ENCODE measurements at places on chromosomes 2 and 18. TPM values are rescaled to one million over a fixed set of nuclear protein-coding genes. Genes with fewer than 3 reads are reported as not detected.

Gene KIF5C
- total RNA-seq = 7.0 TPM

Gene TMEM17
- 4.4 TPM for total RNA-seq

Gene LINC00305
- not detected for total RNA-seq

Gene CHRNG
- not detected for total RNA-seq

Gene SPAST
- total RNA-seq = 23.0 TPM

Gene ALK
- not detected for total RNA-seq

Gene GCG
- not detected for total RNA-seq

Gene LTBP1
- total RNA-seq = 39.5 TPM

- DNase-seq = no peak
Observed at GRCh38 chr2:165239230-165239629, at the start of gene SCN2A. SCN2A (plus strand) TSS chr2:165239414; CDS start chr2:165295824, 56,410 bp downstream.

- DNase-seq = no peak
Observed at GRCh38 chr18:12750076-12750714, 47.4 kb downstream of the PSMG2 start.

GRCh38 chr18:7871560-7872456 is 304.7 kb downstream of the PTPRM start:
- DNase-seq = no peak

- no peak for DNase-seq
Observed at GRCh38 chr2:203463266-203463678, 71.8 kb downstream of the RAPH1 start.

GRCh38 chr2:144541396-144541795 is 21.5 kb upstream of the ZEB2 start:
- DNase-seq = no peak

DNA sequence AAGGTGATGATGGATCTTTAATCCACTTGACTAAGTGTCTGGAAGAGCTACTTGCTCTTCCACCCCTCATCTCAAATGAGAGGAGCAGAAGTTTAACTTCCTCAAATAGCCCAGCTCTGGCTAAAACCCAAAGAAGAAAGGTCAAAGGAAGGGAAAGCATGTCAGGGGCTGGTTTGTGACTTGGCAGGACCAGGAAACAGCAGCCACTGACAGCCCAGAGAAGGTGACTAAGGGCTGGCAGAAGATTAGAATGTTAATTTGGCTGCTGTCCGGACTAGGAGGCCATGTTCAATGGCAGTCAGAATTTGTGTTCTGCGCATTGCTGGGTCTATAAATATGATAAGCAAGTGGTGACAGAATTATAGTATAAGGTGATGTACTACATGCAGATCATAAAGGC is 386.2 kb downstream of the SETBP1 start:
- no peak for DNase-seq

GRCh38 chr18:73670524-73670923 is 477.1 kb downstream of the FBXO15 start:
- DNase-seq = no peak

- DNase-seq = no peak
Observed at GRCh38 chr2:146259816-146260215, 1585.0 kb upstream of the ACVR2A start.

GRCh38 chr2:192098814-192099491 is 95.8 kb downstream of the TMEFF2 start:
- no peak for DNase-seq

DNA sequence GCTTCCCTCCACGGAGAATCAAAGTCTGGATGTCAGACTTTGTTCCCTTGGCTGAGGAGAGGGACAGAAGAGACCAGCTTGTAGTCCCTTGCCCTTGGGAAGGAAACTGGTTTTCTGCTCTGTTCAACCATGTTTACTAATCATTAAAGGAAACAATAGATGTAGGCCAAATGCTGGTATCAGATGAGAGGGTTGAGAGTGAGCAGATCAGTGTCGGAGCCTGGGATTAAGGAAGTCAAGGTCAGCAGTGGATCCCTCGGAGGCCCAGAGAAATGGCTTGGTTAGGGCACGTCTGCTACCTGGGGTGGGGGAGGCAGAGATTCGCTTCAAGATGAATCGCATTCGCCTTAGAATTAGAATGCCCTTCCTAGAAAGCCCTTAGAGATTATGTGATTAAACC is 109.1 kb downstream of the MYCN start:
- no peak for DNase-seq

- DNase-seq = no peak
Observed at GRCh38 chr2:43540021-43540779, 55.6 kb downstream of the THADA start.

- DNase-seq = no peak
Observed at GRCh38 chr2:241759067-241759807, 17.4 kb upstream of the GAL3ST2 start.

DNA sequence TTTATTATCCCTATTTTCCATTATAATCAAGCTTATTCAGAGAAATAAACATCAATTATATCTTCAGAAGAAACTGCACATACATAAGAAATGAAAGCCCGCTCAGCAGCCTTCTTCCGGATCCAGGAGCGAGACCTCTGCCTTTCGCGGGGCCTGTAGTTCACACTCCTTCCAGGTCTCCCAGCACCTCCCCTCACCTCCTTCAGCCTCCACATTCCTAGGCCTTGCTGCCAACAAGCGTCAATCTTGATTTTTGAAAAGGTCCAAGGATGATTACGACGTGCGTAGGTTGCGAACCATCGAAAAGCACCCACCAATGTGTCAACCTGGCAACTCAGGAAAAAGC is 355 bp upstream of the KIDINS220 start:
- DNase-seq = no peak

DNA sequence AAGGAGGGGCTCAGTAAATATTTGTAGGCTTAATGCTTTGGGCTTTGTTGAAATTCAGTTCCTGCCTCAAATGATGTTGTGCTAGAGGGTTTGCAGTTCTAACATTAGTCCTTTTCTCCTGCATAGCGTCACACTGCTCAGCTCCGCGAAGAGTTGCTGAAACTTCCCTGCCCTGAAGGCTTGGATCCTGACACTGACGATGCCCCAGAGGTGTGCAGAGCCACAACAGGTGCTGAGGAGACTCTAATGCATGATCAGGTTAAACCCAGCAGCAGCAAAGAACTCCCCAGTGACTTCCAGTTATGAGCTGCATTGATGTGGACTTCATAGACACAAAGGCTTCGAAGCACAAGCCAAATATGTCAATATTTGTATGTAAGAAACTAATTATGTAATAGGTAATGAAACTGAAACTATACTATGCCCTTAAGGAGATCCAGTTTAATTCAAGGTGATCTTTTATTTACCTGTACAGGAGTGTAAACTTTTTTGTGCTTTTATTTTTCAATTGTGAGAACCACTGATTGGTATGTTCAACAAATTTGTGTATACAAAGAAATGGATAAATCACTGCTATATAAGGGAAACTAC is 10.2 kb upstream of the TTC27 start:
- no peak for DNase-seq

GRCh38 chr2:191569025-191569424 is 108.9 kb upstream of the NABP1 start:
- no peak for DNase-seq

DNA sequence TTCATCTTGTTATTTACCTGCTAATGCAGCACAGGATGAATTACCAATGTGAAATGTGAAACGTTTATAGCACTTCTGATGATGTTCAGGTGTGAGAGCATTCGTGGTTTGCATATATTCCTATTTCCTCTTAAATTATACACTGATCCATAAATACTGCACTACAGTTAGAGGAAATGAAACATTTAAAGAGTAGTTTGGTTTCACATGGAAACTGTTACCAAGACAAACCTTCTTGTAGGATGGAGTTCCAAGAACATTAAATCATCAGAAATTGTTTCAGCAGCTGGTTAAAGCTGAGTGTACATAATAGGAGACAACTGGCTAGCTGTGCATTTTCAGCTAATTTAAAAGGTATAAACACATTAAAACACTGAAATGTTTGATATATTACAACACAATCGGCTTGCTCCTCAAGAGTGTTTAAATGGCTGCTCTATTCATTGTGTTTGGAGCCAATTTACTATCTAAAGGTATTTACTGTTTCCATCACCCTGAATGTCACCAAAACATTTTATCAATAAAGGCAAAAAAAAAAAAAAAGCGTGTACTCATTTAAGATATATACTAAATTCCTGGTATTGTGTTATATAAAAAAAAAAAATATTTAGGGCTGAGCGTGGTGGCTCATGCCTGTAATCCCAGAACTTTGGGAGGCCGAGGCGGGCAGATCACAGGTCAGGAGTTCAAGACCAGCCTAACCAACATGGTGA is 100.6 kb downstream of the DYM start:
- peak; percentile 58 for DNase-seq

- no peak for DNase-seq
Observed at GRCh38 chr2:151670346-151670745, 63.9 kb downstream of the NEB start.

- DNase-seq = no peak
Observed at GRCh38 chr2:199329466-199329865, 128.3 kb downstream of the SATB2 start.

DNA sequence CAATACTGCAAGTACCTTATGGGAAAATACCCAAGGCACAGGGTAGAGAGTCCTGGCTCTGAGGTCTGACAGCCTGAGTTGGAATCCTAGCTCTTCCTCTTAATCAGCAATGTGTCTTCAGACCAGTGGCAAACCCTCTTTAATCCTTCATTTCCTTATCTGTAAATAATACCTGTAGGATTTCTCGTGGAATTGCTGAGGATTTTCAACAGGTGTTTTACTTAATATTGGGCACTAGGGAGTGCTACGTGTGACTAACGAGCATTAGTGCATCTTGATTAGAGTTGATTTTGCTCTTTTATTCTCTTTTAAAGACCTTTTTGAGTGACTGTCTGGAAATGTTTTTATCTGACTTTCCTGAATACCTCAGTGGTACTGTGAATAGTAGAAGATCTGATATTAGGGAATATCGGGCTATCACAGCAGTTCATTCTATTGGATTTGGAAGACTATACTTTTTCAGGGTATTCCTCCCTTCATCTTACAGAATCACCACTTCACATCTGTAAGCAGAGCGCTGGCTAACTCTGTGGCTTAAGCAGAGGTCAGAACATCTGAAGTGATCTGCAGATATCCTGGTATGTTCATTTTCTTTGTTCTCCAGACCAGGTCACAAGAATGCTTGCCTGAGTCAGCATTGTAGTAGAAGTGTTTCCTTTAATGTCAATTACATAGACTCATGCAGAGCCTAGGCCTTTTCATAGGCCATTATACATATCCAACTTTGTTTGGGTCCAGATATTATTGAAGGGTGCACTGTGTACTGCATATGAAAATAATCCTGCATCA is 49.1 kb downstream of the ARHGAP28 start:
- no peak for DNase-seq

GRCh38 chr18:79608535-79608934 is 71.1 kb upstream of the CTDP1 start:
- no peak for DNase-seq

Measured in kidney epithelial cell (primary cell).